ENCODE measurements at places on chromosomes 4 and X.

- DNase-seq: no peak
These were observed 18.6 kb downstream of the ARSJ start for GRCh38 chr4:113960684-113961321.

DNA sequence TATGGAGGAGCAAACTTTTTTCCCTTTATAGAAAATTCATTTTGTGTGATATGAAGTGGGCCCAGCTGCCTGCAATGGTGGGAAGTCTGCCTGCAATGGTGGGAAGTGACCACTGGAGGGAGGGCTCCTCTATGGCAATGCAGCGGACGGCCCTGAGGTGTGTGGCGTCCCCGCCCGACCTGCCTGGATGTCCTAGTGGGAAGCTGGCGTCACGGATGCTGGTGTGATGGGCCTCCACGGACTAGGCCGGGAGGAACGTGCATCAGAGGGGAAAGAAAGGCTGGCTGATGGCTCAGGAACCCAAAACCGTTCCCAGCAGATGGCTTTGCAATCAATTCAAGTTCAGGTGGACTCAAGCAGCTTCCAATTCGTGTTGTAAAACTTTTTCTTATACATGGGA lies 177.9 kb downstream of the AFAP1 start:
- peak; percentile 36 for DNase-seq

- no peak for DNase-seq
These were observed 26.0 kb downstream of the TBC1D19 start for GRCh38 chr4:26609868-26610267.

DNA sequence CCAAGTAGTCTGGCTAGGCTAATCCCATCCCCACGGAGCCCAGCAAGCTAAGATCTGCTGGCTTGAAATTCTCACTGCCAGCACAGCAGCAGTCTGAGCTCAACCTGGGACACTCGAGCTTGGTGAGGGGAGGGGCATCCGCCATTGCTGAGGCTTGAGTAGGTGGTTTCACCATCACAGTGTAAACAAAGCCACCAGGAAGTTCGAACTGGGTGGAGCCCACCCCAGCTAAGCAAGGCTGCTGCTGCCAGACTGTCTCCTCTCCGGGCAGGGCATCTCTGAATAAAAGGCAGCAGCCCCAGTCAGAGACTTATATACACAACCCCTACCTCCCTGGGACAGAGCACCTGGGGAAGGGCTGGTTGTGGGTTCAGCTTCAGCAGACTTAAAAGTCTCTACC lies 639.6 kb downstream of the IQCM start:
- DNase-seq: no peak

- DNase-seq: no peak
These were observed at the start of gene GUCY1A1 for GRCh38 chr4:155666344-155667221. Gene GUCY1A1 (plus strand): TSS chr4:155666848. CDS start chr4:155696868, 30,020 bp downstream.

DNA sequence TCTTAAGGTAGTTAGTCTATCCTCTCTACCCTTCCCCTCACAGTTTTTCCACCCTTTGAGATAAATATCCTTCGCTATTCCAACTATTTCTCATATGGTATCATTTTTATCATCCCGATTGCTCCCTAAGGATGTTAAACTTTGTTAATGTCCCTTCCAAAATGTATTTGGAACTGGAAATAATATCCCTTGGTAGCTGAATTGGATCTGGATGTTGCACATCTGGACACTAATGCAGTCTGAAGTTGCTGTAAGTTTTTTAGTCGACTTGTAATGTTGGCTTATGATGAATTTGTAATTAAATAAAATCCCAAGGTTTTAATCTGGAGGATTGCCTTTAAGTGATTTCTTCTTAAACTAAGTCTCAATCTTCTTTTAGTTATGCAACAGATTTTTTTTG lies 22.5 kb downstream of the XIAP start:
- DNase-seq: no peak

DNA sequence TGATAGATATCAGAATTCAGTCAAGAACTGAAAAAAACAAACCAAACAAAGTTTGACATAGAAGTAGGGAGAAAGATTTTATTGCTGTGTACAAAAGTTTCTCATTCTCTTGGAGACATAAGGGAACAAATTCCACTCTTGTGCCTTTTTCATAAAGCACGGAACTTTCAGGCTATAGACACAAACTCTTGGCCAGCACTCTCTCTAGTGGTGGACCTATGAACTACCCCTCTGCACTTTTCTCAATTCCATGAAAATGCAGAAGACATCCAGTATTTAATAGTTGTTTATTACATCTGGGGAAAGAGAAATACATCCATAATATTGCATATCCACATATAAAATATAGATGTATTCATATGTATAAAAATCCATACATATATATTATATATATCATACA lies 291.6 kb upstream of the HS3ST1 start:
- DNase-seq: no peak

DNA sequence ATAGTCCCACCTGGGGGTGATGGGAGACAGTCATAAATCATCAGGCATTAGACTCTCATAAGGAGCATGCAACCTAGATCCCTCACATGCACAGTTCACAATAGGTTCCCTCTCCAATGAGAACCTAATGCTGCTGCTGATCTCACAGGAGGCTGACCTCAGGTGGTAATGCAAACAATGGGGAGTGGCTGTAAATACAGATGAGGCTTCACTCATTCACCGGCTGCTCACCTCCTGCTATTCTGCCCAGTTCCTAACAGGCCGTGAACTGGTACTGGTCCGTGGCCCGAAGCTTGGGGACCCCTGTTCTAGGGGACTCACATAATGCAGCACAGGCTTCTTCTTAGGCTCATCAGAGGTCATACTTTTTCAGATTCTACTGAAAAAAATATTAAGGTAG lies 625.9 kb upstream of the AGA start:
- no peak for DNase-seq

- DNase-seq: no peak
These were observed 117.4 kb upstream of the MAB21L2 start for GRCh38 chr4:150464523-150464922.

DNA sequence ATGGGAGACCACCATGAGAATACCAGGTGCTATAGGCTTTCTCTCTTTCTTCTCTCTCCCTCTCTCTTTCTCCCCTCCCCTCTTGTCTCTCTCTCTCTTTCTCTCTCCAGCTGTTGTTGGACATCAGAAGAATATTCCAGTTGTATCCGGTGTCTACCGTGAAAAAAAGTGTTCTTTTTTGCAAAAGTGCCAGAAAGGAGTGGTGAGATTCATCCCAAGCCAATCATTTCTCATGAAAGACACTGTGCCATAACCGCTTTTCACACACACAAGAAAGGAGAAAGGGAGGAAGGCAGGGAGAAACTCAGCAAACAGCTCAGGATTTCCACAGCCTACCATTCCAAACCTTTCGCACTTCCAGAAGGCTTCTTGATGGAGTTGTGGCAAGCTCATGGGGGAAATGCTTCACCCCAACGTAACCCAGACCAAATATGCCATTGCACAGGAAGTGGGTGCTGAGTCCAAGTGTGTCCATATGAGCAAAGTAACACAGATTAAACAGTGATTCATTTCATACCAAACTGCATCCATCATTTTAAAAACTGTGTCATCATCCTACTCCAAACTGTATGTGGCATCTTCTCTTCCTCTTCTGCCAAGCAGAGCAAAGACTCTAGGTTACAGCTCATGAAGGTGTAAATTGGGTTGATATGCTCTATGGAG lies 224.0 kb downstream of the APBB2 start:
- no peak for DNase-seq

DNA sequence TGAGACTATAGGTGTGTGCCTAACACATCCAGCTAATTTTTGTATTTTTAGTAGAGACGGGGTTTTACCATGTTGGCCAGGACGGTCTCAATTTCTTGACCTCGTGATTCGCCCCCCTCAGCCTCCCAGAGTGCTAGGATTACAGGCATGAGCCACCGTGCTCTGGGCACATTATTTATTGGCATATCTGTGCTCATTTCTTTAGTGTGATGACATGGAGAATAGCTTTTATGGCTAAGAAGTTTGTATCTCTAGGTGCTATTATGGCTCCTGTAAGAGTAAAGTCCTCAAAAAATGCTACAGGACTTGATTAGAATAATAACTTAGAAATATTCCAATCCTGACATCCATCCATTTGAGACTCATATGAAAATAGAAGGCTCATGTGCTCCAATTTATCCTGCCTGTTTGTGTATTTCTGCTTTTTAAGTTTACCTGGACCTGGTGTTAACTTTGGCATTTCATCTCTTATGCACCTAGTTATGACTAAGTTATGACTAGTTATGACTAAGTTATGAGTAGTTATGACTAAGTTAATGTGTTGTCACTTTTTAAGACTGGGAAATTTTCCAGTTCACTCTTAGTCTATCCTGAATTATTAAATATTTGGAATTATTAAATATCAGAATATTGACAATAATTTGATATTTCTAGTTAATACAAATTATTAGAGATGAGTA lies 36.4 kb upstream of the UNC5C start:
- no peak for DNase-seq

DNA sequence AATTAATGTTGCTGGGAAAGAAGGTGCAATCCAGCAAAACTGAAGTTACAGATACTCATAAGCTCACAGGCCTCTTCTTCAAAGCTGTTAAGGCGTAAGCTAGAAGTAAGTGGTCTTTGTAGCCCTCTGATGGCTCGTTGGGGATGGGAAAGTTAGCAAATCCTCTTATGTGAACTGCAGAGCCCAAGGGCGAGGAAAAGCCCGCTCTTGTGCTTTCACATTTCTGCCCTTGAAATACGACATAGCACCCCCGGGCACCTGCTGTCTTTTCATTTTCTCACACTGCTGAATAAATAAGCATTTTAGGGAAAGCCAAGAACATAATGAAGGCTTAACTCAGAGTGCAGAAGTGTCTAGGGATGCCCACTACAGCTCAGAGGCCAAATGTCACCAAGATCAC lies 73.1 kb upstream of the SORBS2 start:
- DNase-seq: no peak

GRCh38 chrX:50432829-50433289 lies 37.8 kb downstream of the DGKK start:
- DNase-seq: no peak

- DNase-seq: no peak
These were observed 266.3 kb downstream of the PDGFC start for GRCh38 chr4:156705311-156705710.

GRCh38 chr4:180363815-180364214 lies 1879.4 kb upstream of the TENM3 start:
- no peak for DNase-seq

DNA sequence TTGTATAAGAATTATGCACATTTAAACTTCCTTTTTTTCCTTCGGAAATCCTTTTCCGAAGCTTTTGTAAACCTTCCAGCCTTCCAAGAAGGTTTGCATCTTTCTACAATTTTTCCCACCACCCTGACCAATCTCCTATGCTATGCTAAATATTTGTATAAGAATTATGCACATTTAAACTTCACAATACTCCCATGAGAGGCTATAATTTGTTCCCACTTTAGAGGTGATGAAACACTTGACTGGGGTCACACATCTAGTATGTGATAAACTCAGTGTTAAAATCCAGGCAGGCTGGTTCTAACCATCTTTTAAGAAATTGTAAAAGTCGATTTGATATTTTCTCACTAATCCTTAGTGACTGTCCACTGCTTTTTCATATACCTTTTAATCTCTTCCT lies 22.1 kb downstream of the NUDT6 start:
- DNase-seq: no peak

GRCh38 chr4:73676861-73677323 lies 56.7 kb upstream of the RASSF6 start:
- no peak for DNase-seq

DNA sequence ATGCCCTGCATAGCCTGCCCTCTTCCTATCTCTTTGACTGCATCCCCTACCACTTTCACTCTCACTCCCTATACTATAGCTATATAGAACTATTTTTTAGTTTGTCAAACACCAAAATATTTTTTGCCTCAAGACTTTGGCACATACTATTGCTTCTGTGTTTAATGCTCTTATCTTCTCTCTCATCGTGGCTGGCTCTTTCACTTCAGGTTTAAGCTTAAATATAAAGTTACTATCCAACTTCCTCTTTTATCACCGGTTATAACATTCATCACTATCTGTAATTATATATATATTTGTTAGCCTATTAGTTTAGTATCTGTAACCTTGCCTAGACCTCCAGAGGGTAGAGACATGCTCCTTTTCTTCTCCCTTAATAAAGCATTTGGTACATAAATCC lies 11.5 kb upstream of the HMGB2 start:
- DNase-seq: no peak

GRCh38 chr4:183505611-183506388 lies 942 bp downstream of the ING2 start:
- peak; percentile 84 for DNase-seq

DNA sequence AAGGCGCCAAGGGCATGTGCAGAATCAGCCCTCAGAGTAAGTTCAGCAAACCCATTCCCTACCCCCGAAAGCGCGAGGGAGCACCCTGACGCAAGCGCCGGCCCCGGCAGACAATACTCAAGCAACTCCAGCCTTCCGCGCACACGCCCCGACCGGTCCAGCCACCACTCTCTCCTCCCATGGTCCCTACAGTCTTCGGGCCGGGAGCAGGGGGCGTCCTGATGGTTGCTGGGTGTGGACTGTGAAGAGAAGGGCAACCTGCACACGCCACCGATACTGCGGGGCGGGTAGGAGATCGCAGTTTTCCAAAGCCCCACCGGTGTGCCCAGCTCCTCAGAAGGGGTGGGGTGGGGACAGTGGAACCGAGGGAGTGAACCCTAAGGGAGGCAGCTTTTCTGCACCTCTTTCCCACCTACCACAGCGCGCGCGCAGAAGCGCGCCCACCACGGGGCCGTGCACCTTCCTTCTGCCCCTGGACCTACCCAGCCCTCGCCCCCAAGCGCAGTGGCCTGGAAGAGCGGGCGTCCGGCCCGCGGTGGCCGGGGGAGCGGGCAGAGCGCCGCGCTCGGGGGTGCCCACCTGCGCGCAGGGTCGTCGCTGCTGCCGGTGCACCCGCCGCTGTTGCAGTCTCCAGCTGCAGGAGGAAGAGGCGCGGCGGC lies 650.2 kb upstream of the DIPK2B start:
- DNase-seq: no peak

- DNase-seq: no peak
These were observed 44.5 kb downstream of the DTHD1 start for GRCh38 chr4:36325926-36326325.

GRCh38 chr4:179195887-179196286 lies 1753.7 kb upstream of the AGA start:
- DNase-seq: no peak

GRCh38 chr4:39020130-39020529 lies 12.1 kb downstream of the TMEM156 start:
- DNase-seq: no peak

DNA sequence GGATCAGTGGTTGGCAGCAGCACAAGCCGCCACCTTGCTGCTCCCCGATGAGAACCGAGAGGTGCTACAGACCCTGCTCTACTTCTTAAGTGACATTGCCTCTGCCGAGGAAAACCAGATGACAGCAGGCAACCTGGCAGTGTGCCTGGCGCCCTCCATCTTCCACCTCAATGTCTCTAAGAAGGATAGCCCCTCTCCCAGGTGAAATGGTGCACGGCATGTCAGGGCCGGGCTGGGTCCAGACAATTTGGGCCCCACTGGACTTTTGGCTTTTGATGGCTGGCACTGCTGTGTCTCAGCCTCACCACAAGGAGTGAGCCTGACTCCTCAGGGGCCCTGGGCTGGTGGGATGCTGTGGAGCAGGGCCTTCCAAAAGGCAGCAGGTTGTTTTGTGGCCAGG lies 74.1 kb downstream of the STARD8 start:
- no peak for DNase-seq

All from effector memory CD8-positive, alpha-beta T cell (primary cell).